ENCODE measurements at places on chromosomes 3 and 15.

DNA sequence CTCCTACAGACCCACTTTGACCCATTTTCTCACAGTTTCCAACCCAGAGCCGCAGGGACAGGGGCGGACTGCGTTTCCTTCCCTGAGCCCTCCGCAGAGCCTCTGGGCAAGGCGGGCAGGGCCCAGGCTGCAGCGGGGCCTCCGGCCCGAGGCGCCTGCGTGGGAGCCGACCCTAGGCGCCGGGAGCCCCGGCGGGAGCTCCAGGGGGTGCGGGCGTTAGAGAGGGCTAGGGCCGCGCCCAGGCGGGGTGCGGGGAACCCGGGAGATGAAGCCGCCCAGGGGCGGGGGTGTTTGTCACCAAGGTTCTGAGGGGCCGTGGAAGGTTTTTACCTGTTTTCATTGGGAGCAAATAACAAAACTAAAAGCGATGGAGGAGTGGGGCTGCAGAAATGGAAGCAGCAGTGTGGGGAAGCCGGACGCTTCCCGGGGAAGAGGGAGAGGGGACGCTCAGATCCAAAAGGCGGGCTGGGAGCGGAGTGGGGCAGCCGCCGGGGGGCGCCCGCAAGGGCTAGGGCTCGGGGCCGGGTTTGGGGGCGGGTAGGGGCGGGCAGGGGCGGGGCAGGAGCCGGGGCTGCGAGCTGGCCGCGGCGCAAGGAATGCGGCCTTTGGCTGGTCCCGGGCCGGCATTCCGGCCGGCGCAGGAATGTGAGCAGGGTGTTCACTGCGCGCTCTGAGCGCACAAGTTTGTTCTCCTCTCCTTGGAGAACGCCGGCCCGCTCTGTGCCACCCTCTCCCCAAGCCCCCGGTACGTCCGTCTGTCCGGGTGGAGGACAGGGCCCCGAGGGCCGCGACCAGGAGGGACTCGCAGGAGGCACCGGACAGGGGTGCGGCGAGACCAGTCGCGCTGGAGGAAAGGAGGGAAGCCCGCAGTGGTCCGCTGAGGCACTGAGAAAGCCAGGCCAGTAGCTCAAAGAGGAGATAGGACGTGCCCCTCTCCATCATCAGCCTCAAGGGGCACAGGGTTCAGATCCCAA is 61.1 kb downstream of the AMOTL2 start:
- no peak for DNase-seq

- DNase-seq = no peak
These were observed 88.6 kb upstream of the COL6A5 start for GRCh38 chr3:130256821-130257340.

DNA sequence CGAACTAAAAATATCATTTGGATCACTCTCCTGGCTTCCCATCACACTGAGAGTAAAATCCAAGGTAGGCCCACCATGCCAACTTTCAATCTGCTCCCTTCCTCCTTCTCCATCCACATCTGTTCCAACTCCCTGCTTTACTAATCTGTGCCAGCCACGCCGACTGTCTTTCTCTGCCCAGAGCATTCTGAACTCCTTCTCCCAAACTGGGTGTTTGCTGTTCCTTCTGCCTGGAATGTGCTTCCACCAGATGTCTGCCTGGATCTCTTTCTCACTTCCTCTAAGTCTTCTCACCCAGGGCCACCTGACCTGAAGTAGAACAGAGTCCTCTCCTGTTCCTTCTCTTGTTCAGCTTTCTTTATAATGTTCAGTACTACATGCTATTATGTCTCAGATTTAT is 5.6 kb upstream of the ARL8B start:
- no peak for DNase-seq

DNA sequence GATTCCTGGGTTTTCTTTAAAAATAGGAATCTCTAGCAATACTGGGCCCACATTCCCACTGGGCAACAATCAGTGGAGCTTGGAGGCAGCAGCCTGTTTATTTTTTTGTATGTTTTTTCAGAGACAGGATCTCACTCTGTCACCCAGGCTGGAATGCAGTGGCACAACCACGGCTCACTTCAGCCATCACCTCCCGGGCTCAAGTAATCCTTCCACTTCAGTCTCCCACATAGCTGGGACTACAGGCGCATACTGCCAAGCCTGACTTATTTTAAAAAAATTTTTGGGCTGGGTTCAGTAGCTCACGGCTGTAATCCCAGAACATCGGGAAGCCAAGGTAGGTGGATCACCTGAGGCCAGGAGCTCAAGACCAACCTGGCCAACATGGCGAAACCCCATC is 29.1 kb upstream of the GNB5 start:
- no peak for DNase-seq

DNA sequence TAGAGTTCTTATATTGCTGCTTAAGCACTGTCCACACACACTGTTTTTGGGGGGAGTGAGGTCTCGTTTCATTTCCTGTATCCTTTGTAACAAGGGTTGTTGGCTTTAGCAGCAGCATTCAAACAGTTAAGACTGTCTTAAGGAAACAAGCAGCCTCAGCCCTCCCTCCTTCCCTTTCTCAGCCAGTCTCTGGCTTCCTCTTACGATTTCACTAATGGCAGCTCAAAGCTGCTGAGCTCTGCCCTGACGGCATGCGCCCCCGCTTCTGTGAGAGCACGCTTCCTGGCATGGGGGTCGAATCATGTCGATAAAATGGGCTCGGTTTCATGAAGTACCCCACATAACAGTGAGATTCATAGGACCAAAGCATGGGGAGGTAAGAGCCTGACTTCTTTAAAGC is 105.0 kb downstream of the KLHL25 start:
- DNase-seq = peak; percentile 50

GRCh38 chr3:115022199-115022598 is 124.9 kb downstream of the ZBTB20 start:
- no peak for DNase-seq

DNA sequence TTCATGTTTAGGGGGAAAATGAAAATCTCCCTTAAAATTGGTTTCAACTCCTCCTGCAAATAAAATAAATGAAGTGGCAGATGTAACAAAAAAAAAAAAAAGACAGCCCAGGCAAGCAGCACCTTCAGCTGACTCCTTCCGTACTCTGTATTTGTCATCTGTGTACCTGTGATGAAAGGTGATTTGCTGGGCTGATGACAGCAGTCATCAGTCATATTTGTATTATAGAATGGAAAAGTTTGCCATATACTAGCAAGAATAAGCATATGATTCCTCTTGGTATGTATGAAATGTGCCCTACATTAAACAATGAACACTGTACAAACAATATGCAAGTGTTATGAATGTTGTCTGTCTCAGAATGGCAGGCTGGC is 44.1 kb upstream of the WWTR1 start:
- no peak for DNase-seq

DNA sequence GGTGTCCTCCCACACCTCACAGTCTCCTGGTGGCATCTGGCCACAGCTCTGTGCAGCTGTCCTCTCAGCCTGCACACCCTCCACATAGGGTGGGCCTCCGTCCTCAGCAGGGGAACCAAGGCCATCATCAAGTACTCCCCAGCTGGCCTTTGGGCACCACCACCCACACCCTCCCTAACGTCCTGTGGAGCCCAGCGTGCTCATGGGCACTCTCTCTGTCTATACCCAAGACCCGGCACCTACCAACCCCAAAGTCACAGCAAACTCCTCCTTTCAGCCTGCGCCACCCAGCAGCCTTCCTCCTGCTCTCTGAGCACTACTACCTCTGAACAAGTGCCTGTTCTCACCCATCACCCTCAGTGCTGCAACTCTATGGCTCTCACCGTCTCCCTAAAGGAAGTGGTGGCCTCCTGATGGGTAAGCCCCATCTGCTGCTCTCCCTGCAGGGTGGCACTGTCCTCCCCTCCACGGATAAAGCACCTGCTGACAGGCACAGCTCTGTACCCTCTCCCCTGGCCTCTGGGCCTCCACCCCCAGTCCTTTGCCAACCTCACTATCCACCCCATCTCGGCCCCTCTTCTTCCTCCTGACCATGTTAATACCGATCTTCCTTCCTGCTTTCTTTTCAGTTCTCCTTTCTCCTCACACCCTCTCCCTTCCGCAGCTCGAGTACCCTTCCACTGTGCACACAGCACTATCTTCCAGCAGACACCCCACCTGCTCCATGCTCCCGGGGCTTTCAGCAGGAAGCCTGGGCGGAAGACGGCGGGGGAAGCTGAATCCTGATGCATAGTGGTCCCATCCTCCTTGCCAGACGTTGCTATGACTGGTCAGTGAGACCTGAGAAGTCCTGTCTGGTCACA is 31.5 kb downstream of the SLC41A3 start:
- DNase-seq = no peak

- no peak for DNase-seq
These were observed 261.0 kb downstream of the ADAMTSL3 start for GRCh38 chr15:83914906-83915305.

DNA sequence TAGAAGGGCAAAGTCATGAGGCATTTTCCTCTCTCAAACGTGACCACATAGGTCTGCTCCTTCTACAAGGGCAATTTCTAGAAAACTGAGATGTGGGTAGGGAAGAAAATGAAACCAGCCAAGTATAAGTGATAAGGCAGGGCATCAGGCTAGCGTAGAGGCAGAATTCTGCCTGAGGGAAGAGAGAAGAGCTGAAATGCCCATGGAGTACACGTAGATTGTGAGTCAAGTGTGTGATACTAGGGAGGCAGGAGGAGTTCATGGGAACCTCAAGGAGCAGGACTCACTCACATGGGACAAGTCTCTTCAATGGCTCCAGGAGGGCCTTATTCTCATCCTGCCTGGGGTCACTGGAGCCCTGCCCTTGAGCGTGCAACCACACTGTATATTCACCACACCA is 34.9 kb upstream of the PPP4R2 start:
- no peak for DNase-seq

GRCh38 chr15:71683411-71684274 is 126.7 kb upstream of the NR2E3 start:
- no peak for DNase-seq

GRCh38 chr3:41143421-41144031 is 55.8 kb upstream of the CTNNB1 start:
- no peak for DNase-seq

DNA sequence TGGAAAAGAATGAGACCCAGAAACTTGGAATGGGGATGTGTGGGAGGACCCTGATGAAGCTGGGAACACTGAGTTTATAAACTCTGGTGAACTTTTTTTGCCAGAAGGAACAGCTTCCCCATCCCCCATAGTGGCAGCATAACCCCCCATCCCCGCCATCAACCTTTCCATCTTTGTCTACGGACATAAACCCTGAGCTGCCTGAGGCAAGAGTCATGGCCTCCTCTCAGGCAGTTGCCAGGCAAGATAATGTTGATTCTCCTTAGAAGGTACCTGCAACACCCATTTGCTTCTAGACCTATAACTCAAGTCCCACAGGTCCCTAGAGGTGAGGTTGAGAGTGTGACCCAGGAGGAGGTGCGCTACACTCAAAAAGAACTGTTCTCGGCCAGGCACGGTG is 11.5 kb downstream of the MAP4 start:
- DNase-seq = no peak

DNA sequence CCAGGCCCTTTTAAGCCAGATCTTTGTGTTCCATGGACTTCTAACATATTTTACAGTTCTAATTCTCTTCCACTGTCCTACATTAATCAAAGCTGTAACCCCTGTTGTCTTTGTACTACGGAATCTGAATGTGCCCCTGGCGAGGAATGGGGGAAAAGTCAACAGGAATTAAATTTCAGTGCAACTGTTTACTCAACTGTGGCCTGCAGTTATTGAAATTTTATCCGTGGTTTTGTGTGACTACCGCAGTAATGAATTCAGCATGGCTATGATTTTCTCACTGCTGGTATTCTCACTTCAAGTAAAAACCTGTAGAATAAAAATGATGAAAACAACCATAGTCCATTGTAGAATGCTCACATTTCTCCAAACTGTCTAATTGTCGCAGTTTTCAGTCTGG is 388.0 kb downstream of the FOXP1 start:
- no peak for DNase-seq

DNA sequence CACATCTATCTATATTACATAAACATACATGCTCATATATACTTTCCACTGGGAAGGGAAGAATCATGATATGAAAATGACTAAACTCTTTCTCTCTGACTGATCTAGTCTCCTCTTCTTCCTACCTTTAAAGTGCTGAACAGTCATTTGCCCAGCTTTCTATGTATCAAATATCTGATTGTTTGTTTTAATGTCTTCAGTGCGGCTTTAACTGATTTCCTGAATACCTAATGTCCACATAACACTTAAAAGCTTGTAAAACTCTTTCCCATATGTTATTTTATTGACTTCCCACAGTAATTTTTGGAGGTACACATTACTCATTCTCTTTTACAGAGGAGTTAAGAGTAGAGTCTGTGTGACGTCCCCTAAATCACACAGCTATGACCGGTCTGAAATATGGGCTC is 28.2 kb downstream of the CPOX start:
- no peak for DNase-seq

- no peak for DNase-seq
These were observed 100.6 kb downstream of the KLHL25 start for GRCh38 chr15:85694091-85694490.

GRCh38 chr3:184011230-184011876 is 6.3 kb downstream of the ABCC5 start:
- DNase-seq = no peak

- DNase-seq = no peak
These were observed 35.7 kb upstream of the NECTIN3 start for GRCh38 chr3:111035902-111036301.

- DNase-seq = no peak
These were observed 23.5 kb upstream of the TBC1D5 start for GRCh38 chr3:17765819-17766472.

- DNase-seq = no peak
These were observed 29.2 kb downstream of the GJD2 start for GRCh38 chr15:34725556-34725955.

GRCh38 chr3:145088917-145089316 is 1072.1 kb downstream of the PLOD2 start:
- DNase-seq = no peak

GRCh38 chr15:79028411-79028964 is 62.1 kb downstream of the RASGRF1 start:
- no peak for DNase-seq

Data from activated T-cell treated with anti-CD3 and anti-CD28 coated beads for 1 hour (primary cell).